ENCODE measurements at places on chromosomes 1 and 21.

- no peak for DNase-seq
These were observed 24.4 kb downstream of the GRHL3 start for GRCh38 chr1:24343412-24344089.

GRCh38 chr21:28633839-28634555 is 358.7 kb downstream of the LTN1 start:
- DNase-seq = no peak

- DNase-seq = peak; percentile 88
These were observed 5.3 kb upstream of the SRP9 start for GRCh38 chr1:225772323-225772768.

DNA sequence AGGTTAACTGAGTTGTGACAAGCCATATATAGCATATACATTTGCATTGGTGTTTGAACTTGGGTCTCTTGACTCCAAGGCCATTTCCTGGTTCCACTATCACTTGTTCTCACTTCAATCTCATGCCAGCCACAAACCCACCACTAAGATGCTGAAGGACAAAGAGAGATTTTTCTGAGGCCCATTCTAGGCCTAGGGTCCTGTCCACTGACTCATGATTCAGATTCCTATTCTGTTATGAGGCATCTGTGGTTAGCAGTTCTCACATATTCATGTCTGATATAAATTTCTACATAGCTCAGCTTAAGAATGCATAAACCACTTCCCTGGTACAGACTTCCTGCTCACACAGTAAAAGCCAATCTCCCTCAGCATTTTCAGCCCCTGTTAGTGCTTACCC is 326.1 kb upstream of the BEND5 start:
- no peak for DNase-seq

GRCh38 chr1:22665752-22666151 is 12.7 kb downstream of the C1QB start:
- DNase-seq = peak; percentile 72

DNA sequence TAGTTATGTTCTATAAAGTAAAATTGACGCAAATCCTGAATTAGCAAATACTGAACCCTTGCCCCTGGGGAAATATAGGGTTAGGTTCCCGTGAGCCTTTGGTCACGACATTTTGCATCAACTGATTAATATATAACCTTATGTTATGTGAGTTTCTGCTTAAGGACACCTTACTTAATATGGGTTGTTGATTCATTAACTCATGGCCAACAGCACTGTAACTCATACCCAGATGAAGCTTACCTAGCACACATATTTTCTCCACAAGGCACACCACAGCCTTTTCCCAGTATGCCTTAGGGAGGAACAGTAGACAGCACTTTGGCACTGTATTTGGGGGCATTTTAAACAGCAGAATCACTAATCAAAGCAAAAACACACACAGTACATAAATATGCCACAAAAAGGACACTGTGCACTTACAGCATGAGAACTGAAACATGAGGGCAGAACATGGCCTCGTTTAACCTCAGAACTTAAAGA is 15.1 kb downstream of the INAVA start:
- DNase-seq = no peak

- DNase-seq = no peak
These were observed 586.4 kb upstream of the TMPRSS15 start for GRCh38 chr21:18989953-18990495.

GRCh38 chr1:167661527-167662426 is 31.7 kb downstream of the RCSD1 start:
- no peak for DNase-seq

- no peak for DNase-seq
These were observed 7.3 kb downstream of the RAB4A start for GRCh38 chr1:229278120-229278741.

GRCh38 chr1:23704834-23705495 is 13.4 kb downstream of the RPL11 start:
- no peak for DNase-seq

GRCh38 chr21:36127250-36127904 is 7.5 kb upstream of the CBR3 start:
- DNase-seq = no peak

DNA sequence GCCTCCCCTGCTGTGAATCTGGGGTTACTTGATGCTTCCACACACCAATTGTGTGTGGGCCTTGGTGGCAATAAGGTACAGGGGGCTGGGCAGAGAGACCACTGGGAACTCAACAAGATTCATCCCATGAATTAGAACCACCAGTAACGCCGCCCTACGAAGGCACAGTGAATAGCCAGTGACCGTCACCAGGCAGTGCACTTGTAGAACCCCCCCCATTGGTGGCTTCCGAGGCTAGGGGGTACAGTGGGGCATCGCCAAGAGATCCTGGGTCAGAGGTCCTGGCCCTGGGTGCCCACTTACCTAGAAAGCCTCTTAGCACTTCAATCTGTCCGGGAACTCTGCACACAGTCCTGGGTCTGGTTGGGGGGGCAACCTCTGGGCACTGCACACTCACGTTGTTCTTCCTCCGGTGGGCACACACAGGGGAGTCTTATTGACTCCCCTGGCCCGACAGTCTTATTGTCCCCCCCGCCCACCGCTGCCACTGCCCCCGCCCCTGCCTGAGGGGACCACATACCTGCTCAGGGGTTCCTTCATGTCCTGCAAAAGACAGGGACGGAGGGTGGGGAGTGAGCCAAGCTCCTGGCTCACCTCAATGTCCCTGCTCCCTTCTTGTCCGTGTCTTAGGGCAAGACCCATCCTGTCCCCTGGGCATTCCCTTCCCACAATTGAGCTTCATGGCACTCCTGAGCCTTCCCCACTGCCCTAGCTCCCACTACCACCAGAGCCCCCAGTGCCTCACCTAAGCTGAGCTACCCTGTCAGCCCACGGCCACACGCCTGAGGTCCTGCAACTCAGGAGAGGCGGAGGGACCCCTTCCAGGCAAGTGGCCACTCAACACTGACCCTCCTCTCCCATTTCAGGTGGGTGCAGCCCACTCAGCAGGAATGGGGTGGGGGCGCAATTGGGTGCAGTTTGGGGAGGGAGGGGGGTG is 2.5 kb upstream of the TRIM11 start:
- DNase-seq = peak; percentile 5

GRCh38 chr1:199081739-199082138 is 442.9 kb downstream of the PTPRC start:
- no peak for DNase-seq

GRCh38 chr1:27257155-27257554 is 22.7 kb downstream of the WDTC1 start:
- DNase-seq = no peak

DNA sequence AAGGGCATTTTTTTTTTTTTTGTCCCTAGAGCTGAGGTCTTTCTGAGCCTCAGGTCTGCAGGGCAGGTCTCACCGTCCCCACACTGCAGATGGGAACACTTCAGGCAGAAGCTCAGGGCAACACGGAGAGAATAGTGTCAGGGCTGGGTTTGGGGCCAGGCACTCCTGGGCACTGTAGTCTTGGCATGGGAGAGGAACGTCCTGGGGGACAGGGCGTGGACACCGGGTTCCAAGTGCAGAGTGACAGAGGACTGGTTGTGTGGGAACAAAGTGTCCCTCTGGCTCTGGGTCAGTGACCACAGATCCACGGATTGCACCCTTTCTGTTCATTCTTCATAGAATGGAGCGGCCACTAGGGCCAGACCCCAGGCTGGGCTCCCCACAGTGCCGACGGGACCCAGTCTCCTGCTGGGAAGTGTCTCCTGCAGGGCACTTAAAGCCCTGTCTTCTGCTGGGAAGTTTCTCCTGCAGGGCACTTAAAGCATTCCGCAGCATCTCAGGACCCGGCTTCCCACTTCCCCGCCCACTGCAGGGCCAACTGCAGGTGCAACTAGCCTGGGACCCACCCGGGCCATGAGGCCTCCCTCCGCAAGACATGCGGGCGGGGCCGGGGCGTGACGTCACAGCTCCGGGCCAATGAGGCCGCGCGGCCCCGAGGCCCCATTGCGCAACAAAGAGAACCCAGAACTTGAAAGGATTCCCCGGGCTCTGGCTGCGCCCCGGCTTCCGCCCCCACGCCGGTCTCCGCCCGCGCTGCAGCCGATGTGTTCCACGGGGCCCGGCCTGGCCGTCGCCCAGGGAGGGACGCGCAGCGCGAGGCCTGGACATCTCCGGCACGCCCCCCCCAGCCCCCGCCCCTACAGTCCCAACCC is 1.2 kb downstream of the GPR153 start:
- DNase-seq = peak; percentile 90

DNA sequence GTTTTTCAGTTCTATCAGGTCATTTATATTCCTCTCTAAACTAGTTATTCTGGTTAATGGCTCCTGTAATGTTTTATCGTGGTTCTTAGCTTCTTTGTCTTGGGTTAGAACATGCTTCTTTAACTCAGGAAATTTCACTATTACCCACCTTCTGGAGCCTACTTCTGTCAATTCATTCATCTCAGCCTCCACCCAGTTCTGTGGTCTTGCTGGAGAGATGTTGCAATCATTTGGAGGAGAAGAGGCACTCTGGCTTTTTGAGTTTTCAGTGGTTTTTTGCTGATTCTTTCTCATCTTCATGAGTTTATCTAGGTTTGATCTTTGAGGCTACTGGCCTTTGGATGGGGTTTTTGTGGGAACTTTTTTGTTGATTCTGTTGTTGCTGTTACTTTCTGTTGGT is 213.0 kb downstream of the BRINP2 start:
- no peak for DNase-seq

GRCh38 chr1:33149453-33150190 is 32.2 kb downstream of the TRIM62 start:
- DNase-seq = no peak

DNA sequence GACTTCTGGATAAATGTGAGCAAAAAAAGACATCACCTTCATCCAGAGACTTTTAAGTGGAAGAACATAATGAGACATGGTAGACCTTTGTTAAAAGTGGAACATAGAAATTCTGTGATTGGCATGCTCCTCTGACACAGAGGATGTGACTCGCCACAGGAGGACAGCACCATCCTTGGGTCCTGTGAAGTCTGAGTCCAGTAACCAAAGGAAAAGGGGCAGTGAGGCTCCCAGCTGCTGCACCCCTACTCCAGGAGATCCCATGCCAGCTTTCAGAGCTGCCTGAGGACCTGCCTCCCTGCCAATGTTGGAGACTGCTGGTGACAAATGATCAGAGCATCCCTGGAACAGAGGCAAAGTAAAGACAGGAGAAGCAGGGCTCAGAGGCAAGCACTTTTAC is 136.2 kb downstream of the BRINP2 start:
- DNase-seq = no peak

DNA sequence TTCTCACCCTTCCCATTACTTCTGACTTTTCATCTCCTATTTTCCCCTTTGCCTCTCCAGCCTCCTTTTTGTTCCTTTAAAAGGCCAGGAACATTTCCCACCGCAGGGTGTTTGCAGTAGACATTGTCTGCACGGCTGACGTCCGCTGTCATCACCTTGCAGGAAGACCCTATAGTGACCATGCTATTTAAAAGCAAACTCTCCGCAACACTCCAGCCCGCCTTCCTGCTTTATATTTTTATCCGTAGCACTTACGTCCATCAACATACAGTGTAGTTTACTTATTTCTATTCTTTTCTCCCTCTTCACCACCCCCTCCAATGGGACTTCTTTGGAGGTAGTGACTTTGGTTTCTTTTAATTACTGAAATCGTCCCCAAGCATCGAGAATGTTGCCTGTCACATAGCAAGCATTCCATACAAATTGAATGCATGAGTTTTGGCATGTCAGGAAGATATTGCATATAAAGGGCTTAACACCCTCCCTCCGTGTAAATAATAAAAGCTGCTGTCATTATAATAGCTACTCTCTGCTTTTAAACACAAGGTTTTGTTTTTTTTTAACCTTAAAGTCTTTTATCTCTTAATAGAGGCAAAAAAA is 19.8 kb downstream of the SLC25A33 start:
- no peak for DNase-seq

DNA sequence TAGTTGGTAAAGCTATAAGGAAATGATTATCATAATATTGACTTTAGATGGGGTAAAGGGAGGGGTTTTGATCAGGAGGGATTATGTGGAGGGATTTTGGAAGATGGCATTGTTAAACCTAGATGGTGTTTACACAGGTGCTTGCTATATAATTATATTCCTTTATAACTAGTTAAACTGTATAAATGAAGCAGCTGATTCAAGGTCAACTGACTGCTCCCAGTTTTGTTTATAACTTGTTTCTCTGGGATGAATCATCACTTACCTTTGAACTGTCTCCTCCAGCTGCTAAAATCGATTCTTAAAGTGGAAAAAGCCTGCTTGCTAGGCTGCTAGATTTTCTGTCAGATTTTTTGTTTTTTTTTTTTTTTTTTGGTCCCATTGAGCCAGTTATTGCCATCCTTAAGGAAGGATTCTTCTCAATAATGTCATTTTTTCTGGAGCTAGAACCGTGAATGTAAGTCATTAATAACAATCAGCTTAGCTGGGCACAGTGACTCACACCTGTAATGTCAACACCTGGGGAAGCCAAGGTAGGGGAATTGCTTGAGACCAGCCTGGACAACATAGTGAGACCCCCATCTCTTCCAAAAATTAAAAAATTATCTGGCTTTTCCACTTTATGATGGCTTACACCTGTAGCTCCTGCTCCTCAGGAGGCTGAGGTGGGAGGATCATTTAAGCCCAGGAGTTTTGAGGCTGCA is 153.2 kb downstream of the PIK3R3 start:
- DNase-seq = no peak

- DNase-seq = peak; percentile 91
These were observed 101.5 kb downstream of the CASZ1 start for GRCh38 chr1:10694633-10695627.

DNA sequence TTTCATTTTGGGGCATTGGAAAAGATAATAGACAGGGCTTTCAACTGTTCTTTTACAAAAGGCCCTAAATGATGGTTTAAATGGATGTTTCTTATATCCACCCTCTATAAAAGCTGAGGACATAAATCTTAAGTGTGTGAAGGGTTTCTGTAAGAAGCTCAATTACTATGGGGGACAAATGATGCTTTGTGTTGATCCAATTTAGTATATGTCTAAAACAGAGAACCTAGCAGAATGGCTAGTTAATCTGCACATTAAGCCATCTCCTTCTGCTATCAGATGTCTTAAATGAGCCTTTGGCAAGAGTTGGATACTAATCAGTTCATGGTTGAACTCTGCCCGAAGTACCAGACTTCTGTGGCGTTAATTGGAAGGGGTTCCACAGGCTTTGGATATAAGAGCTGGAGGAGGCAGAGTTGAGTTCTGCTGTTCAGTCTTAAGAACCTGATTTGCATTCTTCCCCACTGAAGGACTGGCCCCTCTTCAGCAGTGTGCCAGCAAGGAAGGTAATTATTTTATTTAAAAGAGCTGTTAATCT is 43.1 kb downstream of the PTGFRN start:
- DNase-seq = no peak

DNA sequence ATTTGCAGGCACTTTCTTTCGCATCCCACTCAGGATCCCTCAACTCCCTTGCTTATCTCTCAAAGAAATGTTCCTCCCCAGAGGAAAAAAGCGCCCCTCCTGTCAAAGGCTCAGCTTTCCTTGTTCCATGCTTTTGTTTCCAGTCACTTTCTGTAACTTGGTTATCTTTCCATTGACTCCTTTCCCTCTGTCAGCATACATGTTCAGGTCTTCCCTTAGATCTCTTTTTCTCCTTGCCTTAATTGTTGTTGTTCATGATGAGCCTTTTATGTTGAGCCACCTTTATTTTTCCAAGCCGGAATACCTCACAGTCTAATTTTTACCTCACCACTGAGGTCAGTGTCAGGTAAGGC is 46.5 kb upstream of the PODN start:
- no peak for DNase-seq
